ENCODE measurements at places on chromosomes 4 and X.
A peak's percentile ranks its signal among the peaks of the same experiment; 100 is the strongest.

- DNase-seq, result no peak
These were observed 703 bp downstream of the KCNIP4 start for GRCh38 chr4:21947791-21948346.

GRCh38 chr4:88858752-88859151 is 161.1 kb upstream of the NAP1L5 start:
- DNase-seq, result no peak

DNA sequence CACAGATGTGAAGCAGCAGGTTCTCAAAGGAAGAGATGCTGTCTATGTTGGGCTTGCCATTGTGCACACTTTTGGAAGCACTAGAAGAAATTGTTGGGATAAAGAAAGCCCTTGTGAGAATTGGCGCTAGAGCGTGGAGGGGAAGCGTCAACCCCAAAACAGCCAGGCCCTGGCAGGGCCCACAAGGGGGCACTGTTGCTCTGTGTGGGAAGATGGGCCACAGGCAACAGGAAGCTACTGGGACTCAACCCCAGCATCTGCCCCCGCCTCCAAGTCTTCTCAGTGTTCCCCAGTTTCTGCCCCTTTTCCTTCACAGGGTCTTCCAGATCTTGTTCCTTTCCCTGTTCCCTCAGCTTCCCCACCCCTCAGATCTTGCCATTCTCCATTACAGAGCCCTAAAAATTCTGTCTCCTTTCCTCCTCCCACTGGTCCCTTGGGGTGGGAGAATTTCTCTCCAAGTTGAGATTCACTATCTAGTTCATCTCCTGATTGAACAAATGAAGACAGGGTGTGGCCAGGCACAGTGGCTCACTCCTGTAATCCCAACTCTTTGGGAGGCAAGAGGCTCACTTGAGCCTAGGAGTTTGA is 85.5 kb downstream of the STARD8 start:
- peak; percentile 19 for DNase-seq

- no peak for DNase-seq
These were observed 70.8 kb upstream of the IL15 start for GRCh38 chr4:141565379-141566089.

GRCh38 chrX:20664774-20665173 is 398.1 kb upstream of the RPS6KA3 start:
- peak; percentile 40 for DNase-seq

DNA sequence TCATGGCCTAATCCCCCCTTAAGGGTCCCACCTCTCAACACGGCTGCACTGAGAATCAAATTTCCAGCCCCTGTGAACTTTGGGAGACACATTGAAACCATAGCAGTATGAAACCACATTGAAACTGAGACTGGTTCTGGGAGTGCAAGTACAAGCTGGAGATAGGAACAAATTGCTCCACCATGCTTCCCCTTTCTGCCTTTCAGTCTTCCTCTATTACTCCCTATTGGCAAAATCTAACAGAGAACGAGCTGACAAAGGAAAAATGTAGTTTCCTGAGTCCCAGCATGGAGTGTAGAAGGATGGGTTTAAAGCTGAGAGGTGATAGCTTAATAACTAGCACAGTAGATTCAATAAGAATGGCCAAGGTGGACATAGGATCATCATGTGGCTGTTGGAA is 161.7 kb upstream of the RPL34 start:
- no peak for DNase-seq

DNA sequence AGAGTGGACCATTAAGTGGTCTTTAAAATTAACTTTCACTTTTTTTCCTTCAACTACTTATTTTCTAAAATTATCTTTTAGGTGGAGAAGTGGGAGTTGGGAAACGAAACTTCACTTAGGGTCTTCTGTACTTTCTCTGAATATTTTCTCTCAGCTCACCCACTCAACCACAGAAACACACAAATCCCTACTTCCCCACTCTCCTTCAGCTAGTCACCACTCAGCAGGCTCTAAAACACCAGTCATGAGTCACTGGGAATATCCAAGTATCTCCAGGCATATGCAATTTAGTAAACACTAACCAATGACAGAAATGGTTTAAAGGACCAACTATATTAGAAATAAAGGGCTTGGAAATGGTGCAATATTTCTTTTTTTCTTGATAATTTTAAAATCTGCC is 153.0 kb upstream of the RPS6KA6 start:
- DNase-seq, result no peak

DNA sequence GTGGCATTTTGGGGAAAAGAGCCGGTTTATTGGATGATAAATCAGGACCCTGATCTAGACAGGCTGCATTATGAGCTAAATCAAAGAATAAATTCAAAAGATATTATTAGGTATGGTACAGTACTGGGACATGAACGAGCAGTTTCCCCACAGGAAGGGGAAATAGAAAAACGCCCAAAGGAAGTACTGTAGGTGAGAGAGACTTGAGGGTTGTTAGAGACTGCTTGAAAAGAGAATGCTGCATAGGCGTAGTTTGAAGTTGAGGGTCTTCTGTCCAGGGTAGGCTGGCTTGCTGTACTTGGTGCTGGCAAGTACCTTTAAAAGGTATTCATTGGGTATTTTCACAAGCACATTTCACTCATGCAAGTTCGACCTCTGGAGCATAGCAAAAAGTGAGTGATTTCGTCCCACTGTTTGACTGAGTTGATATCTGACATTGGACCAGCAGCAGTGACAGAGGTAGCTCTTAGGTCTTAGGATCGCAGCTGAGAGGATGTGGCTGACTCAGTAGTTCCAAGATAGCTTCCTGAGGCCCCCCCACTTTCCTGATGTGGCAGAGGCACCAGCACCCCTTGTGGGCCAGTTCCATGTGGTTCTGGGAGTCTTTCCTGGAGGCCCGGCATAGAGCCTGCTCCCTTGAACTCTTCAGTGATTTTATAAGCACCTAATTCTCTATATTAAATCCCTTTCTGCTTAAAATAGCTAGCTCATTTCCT is 64.3 kb downstream of the TMEM131L start:
- no peak for DNase-seq

DNA sequence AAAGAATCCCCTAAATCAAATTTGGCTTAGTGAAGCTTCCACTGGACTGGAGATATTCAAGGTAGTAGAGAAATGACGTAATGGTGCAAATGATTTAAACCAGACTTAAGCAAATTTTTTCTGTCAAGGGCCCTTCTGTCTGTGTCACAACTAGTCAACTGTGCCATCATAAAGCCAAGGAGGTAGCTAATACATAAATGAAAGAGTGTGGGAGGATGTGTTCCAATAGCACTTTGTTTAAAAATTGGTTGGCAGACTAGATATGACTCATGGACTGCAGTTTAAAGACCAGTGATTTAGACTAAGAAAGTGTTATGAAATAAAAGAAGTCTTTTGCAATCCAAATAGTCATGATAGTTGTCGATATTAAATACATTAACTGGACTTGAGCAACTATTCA is 24.3 kb upstream of the TEX13C start:
- DNase-seq, result no peak

- no peak for DNase-seq
These were observed 54.6 kb downstream of the MTNR1A start for GRCh38 chr4:186500721-186501304.

- no peak for DNase-seq
These were observed 33.0 kb upstream of the KIAA0232 start for GRCh38 chr4:6749340-6750171.

DNA sequence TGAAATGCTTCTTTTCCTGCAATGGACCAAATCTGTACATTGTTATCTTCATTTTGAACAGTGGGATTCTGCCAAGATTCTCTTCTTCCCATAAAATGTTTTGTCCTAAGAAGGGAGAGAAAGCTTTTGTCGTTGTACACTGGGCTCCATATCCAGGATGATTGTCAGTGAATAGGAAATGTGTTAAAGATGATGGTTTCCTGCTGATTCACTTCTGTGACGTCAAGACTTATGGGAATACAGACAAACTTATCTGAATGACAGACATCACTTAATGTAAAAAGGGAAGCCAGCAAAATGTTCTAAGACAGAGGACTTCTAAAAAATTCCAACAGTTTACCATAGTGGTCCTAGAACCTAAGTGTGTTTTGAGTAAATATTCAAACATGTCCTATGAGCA is 53.7 kb upstream of the HPF1 start:
- DNase-seq, result no peak

- no peak for DNase-seq
These were observed 271.8 kb downstream of the FBXW7 start for GRCh38 chr4:152264106-152264505.

DNA sequence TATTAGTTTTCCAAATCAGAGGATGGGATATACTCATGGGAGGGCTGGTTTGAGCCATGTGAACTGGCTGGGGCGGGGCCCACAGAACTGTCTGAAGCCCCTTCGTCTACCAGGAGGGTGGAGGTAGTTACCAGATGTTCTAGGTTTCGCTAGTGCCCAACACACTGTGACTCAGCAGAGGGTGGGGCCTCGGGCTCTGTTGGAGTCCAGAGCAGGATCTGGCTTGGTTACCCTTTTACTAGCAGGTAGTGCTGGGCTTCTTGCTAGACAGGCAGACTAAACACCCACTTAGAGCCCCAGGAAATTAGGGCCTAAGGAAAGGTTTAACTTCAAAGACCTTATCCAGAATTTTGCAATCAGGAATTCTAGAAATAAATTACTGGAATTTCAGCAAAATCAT is 56.2 kb upstream of the CHRDL1 start:
- DNase-seq, result no peak

DNA sequence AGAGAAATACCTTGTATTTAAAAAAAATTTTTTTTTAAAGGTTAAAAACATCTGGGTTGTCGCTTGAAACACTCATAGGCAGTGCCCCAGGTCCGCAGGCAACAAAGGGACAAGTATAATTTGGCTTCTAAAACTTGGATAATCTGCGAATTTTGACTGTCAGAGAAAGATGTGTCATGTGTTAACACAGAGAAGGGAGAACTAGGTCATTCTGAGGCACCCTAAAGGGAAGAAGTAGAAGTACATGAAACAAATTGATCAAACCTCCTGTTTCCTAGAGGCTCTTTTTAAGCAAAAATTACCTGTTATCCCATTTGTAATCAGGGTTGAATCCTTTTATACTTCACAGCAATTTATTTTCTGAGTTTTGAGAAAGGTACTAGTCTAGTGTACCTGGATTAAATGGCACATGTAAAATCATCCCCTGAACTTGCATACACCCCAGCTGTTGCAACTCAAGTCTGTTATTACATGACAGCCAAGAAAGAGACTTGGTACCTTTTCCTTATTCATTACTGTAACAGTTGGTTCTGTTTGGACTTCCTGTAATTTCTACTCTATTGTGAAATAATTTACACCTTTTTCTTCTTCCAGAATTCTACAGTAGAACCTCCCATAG is 1.7 kb downstream of the SRD5A3 start:
- no peak for DNase-seq

DNA sequence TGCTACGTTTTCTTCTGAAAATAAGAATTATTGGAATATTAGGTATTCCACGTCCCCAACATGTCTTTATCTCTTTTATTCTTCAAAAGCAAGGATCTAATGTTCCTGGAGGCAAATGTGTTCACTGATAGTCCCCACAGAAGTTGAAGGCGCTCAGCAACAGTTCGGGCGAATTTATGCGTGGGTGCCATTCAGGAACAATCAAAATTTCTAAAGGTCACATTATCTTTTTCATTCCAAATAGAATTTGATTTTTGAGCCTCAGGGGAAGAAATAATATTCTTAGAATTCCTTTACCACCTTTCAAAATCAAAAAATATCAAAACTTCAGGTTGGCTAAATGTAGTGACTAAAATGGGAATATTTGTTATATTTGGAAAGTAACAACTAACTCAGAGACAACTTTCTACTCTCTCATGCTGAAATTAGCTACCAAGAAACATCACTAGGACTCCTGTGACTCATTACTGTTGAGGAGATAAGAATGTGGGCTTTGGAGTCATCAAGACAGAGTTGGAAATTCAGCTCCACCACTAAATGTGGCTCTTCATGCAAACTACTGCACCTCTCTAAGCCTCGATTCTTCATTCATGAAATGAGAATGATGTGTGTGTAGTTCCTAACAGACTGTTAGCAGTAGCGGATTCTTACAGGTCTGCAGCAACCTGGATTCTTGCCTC is 72.3 kb upstream of the KIT start:
- DNase-seq, result no peak

DNA sequence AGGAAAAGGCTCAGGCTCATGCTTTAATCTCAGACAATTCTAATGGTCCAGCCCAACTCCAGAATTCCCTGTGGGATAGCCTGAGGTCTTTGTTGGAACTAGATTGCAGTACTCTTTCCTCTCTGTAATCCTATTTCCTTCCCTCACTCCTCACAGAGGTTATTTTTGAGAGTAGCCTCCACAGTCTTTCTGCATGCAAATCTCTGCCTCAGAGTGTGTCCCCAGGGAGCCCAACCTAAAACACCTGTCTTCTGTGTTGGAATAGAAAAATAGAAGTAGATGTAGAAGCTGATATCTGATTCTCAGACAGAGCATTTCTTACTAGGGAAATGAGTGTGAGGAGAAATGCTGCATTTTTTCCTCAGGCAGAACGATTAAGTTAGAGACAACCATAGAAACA is 915.5 kb upstream of the EPHA5 start:
- no peak for DNase-seq

GRCh38 chrX:64977830-64978229 is 1.6 kb upstream of the ZC4H2 start:
- DNase-seq, result no peak

DNA sequence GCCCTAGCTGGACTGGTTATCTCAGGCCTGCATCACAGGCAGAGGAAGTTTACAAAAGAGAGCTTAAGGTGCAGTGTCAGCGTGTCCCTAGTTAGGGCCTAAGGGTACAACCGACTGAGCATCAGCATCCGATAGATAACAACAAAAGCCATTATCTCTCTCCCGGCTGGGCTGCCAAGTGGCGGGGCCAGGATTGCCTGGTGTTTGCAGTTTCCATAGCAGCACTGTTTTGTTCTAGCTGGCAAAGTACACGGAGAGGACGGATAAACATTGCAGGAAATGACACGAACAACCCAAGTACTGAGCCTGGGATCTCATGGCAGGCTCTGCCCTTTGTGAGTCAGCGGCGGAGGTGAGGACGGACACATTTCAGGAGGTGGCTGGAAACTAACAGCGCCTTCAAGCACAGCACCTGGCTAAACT is 104.7 kb upstream of the NOCT start:
- peak; percentile 77 for DNase-seq

- no peak for DNase-seq
These were observed 49.6 kb downstream of the KLF8 start for GRCh38 chrX:56281789-56282188.

DNA sequence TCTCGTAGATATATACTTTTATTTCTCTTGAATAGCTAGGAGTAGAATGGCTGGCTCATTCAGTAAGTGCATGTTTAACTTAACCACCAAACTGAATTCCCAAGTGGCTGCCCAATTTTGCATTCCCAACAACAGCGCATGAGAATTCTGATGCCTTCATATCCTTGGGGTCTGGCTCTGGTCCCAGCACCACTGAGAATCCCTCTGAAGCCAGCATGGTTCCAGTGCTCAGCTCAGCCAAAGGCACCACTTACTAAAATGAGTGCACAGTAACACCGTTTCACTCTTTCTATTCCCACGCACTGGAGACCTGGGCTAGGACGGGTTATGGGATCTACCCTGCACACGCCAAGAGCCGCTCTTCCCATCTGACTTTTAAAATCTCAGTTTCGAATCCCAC is 60.4 kb downstream of the CASP3 start:
- no peak for DNase-seq

DNA sequence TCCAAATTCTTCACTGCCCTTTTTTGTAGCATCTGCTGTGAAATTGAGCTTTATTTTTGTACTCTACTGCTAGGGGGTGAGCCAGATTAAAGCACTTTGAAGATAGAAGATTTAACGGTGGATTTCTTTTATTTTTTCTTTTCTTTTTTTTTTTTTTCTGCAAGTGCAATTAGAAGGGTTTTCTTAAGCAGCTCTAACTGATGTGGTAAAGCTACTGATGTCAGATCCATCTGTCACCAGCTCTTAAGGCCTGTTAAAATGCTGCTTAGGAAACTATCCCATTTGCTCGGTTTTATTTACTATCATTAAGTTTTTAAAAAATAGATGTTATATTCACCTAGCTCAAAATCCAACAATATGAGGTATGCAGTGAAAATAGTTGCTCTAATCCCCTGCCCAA is 7.1 kb downstream of the NDUFA1 start:
- DNase-seq, result no peak

Measured in NCI-H2227 treated with DMSO at 0.1 percent for 48 hours (cell line).